A673 (cell line): ENCODE measurements at places on chromosomes 4 and X. TPM values are rescaled to one million over a fixed set of nuclear protein-coding genes. Genes with fewer than 3 reads are reported as not detected.

GRCh38 chr4:10336471-10336870 is 120.8 kb downstream of the ZNF518B start:
- DNase-seq, result no peak
- no peak overlapping the region for H3K4me3 ChIP-seq
- no peak overlapping the region for H3K27ac ChIP-seq
- H3K27me3 ChIP-seq, result no peaks in the 10 kb centered on the region

Gene SSX1
- total RNA-seq, result not detected in 2 replicates

DNA sequence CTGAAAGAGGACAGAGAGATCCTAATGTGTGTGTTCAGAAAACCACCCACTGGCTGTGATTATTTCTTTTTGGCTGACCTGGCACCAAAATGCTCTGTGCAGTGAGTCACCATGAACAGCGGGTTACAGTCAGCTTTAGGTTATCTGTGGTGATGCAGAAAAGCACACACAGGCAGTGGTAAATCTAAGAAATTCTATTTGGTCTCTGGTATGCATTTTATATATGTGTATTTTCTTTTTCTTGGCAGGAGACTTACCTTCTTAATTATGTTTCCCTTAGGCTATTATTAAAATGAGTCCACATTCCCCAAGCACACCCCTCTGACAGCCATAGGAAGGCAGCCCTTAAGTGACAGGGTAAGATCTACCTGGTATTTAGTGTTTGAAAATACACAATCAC is 79.1 kb upstream of the TFDP3 start:
- H3K27ac ChIP-seq, result no peak overlapping the region
- no peak overlapping the region for H3K4me3 ChIP-seq
- H3K4me1 ChIP-seq, result no peaks in the 10 kb centered on the region
- H3K27me3 ChIP-seq, result no peaks in the 10 kb centered on the region

GRCh38 chrX:16310326-16310725 is 143.0 kb downstream of the MAGEB17 start:
- H3K27me3 ChIP-seq, result no peaks in the 10 kb centered on the region
- H3K27ac ChIP-seq, result no peak overlapping the region
- H3K4me1 ChIP-seq, result peaks cover 2% of the 10 kb centered on the region
- H3K36me3 ChIP-seq, result no peaks in the 10 kb centered on the region
- no peak overlapping the region for H3K4me3 ChIP-seq

Gene HTN3
- total RNA-seq, result not detected in 2 replicates

Gene BEX4
- total RNA-seq, result 65.4 and 67.7 TPM in 2 replicates

Gene IRS4
- not detected in 2 replicates for total RNA-seq

DNA sequence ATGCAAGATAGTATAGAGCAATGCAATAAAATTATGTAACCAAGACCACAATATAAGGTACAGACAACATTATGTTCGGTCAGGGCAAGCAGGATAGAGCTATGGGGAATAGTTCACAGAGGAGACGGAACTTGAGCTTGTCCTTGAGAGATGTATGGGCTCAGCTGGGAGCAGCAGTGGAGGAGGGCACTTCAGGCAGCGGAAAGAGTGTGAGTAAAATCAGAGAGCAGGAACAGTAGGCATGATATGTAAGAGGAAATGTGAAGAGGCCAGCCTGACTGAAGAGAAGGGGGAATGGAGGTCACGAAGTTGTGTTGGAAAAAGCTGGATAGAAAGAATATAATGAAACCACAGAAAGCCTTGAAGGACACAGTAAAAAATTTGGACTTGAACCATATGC is 217.2 kb upstream of the NOCT start:
- peaks cover 11% of the 10 kb centered on the region for H3K27me3 ChIP-seq
- H3K36me3 ChIP-seq, result no peaks in the 10 kb centered on the region
- no peaks in the 10 kb centered on the region for H3K4me1 ChIP-seq

DNA sequence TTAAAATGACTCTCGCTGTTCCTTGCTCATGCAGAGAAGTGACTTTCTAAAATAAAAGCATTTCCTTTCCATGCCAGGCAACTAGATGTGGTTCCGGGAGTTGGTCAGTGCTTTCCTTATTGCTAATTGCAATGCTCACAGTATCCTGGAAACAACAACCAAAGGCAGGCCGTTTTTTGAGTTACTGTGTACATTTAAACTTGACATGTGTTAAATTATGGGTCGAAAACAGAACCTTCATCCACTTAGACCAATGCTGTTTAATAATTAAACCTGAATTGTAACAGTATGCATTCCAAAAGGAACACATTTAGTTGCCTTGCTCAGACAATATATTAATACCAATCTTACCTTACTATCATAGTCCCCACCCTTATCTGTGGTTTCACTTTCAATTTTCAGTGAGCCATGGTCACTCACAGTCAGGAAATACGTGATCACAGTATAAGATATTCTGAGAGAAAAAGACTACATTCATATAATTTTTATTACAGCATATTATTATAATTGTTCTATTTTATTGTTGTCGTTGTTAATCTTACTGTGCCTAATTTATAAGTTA is 102.6 kb downstream of the HS6ST2 start:
- no peak for DNase-seq
- no peaks in the 10 kb centered on the region for H3K36me3 ChIP-seq
- no peaks in the 10 kb centered on the region for H3K4me1 ChIP-seq
- H3K27me3 ChIP-seq, result no peaks in the 10 kb centered on the region
- H3K27ac ChIP-seq, result no peak overlapping the region

DNA sequence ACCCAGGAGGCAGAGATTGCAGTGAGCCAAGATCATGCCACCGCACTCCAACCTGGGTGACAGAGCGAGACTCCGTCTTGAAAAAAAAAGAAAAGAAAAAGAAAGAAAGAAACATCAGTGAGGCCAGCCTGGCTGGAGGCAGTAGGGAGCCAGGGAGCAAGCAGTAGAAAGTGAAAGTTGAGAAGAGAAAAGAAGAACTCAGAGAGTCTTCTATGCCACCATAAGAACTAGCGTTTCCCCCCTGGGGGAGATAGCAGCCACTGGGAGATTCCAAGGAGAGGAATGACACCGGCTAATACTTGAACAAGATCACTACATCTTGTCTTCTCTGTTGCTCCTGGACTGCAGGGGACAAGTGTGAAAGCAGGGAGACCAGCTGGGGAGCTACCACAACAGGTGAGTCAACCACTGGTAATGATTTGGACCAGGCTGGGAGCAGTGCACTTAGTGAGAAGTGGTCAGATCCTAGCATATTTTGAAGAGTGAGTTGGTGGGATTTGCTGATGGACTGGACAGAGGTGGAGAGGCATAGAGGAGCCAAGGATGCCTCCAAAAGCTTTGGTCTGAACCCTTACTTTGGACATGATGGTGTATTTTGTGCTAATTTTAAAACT is 33.4 kb downstream of the SLC2A9 start:
- H3K4me1 ChIP-seq, result no peaks in the 10 kb centered on the region
- no peaks in the 10 kb centered on the region for H3K36me3 ChIP-seq
- no peaks in the 10 kb centered on the region for H3K27me3 ChIP-seq

- H3K36me3 ChIP-seq, result no peaks in the 10 kb centered on the region
- no peaks in the 10 kb centered on the region for H3K27me3 ChIP-seq
- H3K27ac ChIP-seq, result no peak overlapping the region
- DNase-seq, result no peak
- H3K4me1 ChIP-seq, result no peaks in the 10 kb centered on the region
- H3K4me3 ChIP-seq, result no peak overlapping the region
These were observed 583.7 kb downstream of the TRIML1 start for GRCh38 chr4:188722911-188723310.

DNA sequence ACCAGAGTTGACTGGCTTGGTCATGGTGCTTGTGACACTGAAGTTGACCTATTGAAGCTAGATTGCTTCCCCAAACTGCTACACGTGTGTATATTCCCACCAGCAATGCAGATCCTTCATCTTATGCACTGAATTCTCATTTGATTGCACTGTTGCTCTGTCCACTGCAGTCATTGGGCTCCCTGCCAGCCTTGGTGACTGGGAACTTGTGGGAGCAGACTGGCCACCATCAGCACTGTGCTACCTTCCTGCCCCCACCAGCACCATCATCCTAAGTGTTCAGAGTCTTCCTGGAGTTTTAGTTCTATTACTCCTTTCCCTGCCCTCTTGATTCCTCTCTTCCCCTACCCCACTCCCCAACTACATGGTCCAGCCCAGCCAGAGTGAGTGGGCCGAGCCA is 117.7 kb upstream of the PRPS2 start:
- H3K36me3 ChIP-seq, result no peaks in the 10 kb centered on the region
- peaks cover 11% of the 10 kb centered on the region for H3K27me3 ChIP-seq
- DNase-seq, result no peak

- peak; percentile 47 for DNase-seq
- H3K27me3 ChIP-seq, result no peaks in the 10 kb centered on the region
- no peaks in the 10 kb centered on the region for H3K4me1 ChIP-seq
- H3K36me3 ChIP-seq, result no peaks in the 10 kb centered on the region
- no peak overlapping the region for H3K4me3 ChIP-seq
These were observed 9.9 kb upstream of the AKAP14 start for GRCh38 chrX:119885554-119886428.

GRCh38 chr4:150348079-150348478 is 233.9 kb upstream of the MAB21L2 start:
- H3K36me3 ChIP-seq, result no peaks in the 10 kb centered on the region
- no peak overlapping the region for H3K4me3 ChIP-seq
- peaks cover 19% of the 10 kb centered on the region for H3K4me1 ChIP-seq
- no peaks in the 10 kb centered on the region for H3K27me3 ChIP-seq

- no peak overlapping the region for H3K27ac ChIP-seq
- no peaks in the 10 kb centered on the region for H3K4me1 ChIP-seq
- no peaks in the 10 kb centered on the region for H3K27me3 ChIP-seq
These were observed 19.4 kb downstream of the CLDN22 start for GRCh38 chr4:183300655-183301054.

Gene TGIF2LX
- total RNA-seq, result not detected in 2 replicates

Gene CFAP47
- 1.7 and 1.8 TPM in 2 replicates for total RNA-seq

- H3K36me3 ChIP-seq, result no peaks in the 10 kb centered on the region
- no peaks in the 10 kb centered on the region for H3K4me1 ChIP-seq
- peaks cover 70% of the 10 kb centered on the region for H3K27me3 ChIP-seq
- peak; percentile 3 for DNase-seq
- H3K27ac ChIP-seq, result no peak overlapping the region
These were observed 9.5 kb downstream of the FRG2 start for GRCh38 chr4:190017357-190018200.

GRCh38 chr4:79034544-79034943 is 95.3 kb upstream of the PAQR3 start:
- H3K27ac ChIP-seq, result no peak overlapping the region
- H3K4me1 ChIP-seq, result no peaks in the 10 kb centered on the region
- H3K36me3 ChIP-seq, result no peaks in the 10 kb centered on the region
- DNase-seq, result no peak

- H3K27me3 ChIP-seq, result no peaks in the 10 kb centered on the region
- H3K36me3 ChIP-seq, result no peaks in the 10 kb centered on the region
- H3K4me1 ChIP-seq, result no peaks in the 10 kb centered on the region
- DNase-seq, result no peak
These were observed 643.3 kb upstream of the FAM241A start for GRCh38 chr4:111501946-111502345.

GRCh38 chr4:155487210-155487609 is 110.4 kb upstream of the MAP9 start:
- no peak overlapping the region for H3K4me3 ChIP-seq
- no peaks in the 10 kb centered on the region for H3K27me3 ChIP-seq
- H3K27ac ChIP-seq, result no peak overlapping the region
- no peak for DNase-seq
- no peaks in the 10 kb centered on the region for H3K36me3 ChIP-seq
- no peaks in the 10 kb centered on the region for H3K4me1 ChIP-seq

- no peak overlapping the region for H3K27ac ChIP-seq
- no peaks in the 10 kb centered on the region for H3K4me1 ChIP-seq
- H3K4me3 ChIP-seq, result no peak overlapping the region
- no peaks in the 10 kb centered on the region for H3K27me3 ChIP-seq
These were observed 102.9 kb upstream of the LRPAP1 start for GRCh38 chr4:3634894-3635820.

- no peak for DNase-seq
- peaks cover 11% of the 10 kb centered on the region for H3K36me3 ChIP-seq
- no peaks in the 10 kb centered on the region for H3K27me3 ChIP-seq
- peaks cover 6% of the 10 kb centered on the region for H3K4me1 ChIP-seq
- H3K27ac ChIP-seq, result no peak overlapping the region
These were observed 137.4 kb downstream of the JADE1 start for GRCh38 chr4:128946916-128947315.

DNA sequence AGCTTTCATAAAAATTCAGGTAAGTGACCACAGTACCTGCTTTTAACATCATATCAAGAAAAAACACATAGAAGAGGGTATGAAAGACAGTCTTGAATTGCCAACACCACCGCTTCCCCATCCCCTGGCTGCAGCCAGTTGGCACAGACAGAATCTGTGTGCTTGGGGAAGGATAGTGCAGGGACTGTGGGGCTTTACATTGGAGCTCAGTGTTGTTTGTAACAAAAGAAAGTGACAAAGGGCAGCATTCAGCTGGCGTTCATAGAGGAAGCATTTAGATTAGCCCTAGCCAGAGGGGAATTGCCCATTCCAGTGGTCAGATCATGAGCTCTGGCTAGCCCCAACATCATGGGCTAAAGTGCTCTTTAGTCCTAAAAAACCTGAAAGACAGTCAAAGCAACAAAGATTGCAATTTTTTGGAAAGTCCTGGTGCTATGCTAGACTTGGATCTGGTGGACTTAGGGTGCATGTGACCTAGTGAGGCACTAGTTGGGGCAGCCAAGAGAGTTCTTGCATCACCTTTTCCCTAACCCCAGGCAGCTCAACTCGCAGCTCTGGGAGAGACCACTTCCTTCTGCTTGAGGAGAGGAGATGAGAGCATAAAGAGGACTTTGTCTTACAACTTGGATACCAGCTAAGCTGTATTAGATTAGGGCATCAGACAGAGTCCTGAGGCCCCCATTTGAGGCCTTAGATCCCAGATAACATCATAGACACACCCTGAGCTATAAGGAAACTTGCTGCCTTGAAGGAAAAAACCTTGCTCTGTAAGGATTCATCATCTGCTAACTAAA is 1602.4 kb upstream of the ADGRL3 start:
- no peak for DNase-seq
- H3K4me1 ChIP-seq, result no peaks in the 10 kb centered on the region
- H3K4me3 ChIP-seq, result no peak overlapping the region
- H3K27me3 ChIP-seq, result no peaks in the 10 kb centered on the region

Gene VSIG1
- not detected in 2 replicates for total RNA-seq

Gene KLF3
- total RNA-seq, result 36.1 and 38.4 TPM in 2 replicates

- DNase-seq, result peak; percentile 67
- no peaks in the 10 kb centered on the region for H3K27me3 ChIP-seq
- no peaks in the 10 kb centered on the region for H3K36me3 ChIP-seq
- H3K27ac ChIP-seq, result no peak overlapping the region
These were observed 42.4 kb upstream of the SLC2A9 start for GRCh38 chr4:10063544-10064300.

Gene RBMXL3
- total RNA-seq, result not detected in 2 replicates

GRCh38 chr4:108327642-108328382 is 159.1 kb upstream of the LEF1 start:
- H3K36me3 ChIP-seq, result no peaks in the 10 kb centered on the region
- no peaks in the 10 kb centered on the region for H3K4me1 ChIP-seq
- H3K27me3 ChIP-seq, result peaks cover 6% of the 10 kb centered on the region
- H3K4me3 ChIP-seq, result no peak overlapping the region
- DNase-seq, result no peak
